ENCODE measurements at places on chromosomes 1 and 21. TPM values are rescaled to one million over a fixed set of nuclear protein-coding genes. Genes with fewer than 3 reads are reported as not detected.

Gene GUK1
- 222 TPM for total RNA-seq

Gene EPS8L3
- not detected for total RNA-seq

Gene CR1
- 3.7 TPM for total RNA-seq

GRCh38 chr1:243575070-243575469, 275.0 kb downstream of the AKT3 start:
- no peaks in the 10 kb centered on the region for H3K36me3 ChIP-seq
- no peak overlapping the region for H3K4me3 ChIP-seq
- DNase-seq: no peak
- H3K4me1 ChIP-seq: no peaks in the 10 kb centered on the region
- no peak overlapping the region for H3K27ac ChIP-seq

DNA sequence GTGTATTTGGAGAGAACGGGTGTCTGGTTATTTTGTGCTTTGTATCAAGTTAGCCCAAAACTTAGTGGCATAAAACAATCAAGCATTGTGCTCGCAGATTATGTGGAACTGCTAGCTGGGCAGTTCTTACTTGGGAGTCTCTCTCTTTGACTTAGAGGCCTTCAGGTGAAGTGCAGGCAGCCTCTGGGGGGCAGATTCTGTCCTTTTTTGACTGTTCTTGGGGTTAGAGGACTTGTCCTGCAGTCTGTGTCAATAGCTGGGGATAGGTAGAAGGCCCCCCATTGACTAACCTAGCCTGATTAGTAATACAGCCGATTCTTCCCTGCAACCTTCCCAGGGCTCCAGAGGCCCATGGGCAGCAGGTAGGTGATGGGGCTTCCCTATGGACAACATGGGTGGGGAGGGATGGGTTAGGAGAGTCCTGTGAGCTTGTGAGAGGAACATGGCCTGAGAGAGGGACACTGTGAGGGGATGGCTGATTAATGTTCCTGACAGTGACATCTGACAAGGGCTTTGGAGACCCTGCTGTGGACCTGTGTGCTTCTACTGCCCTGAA, 37.2 kb upstream of the ACOT11 start:
- H3K4me3 ChIP-seq: no peak overlapping the region
- H3K27me3 ChIP-seq: no peaks in the 10 kb centered on the region
- no peak overlapping the region for H3K27ac ChIP-seq

Gene SH2D2A
- total RNA-seq: 170 TPM

GRCh38 chr1:111232134-111232533, 4.6 kb downstream of the CHI3L2 start:
- no peaks in the 10 kb centered on the region for H3K36me3 ChIP-seq
- H3K4me1 ChIP-seq: peaks cover 37% of the 10 kb centered on the region
- no peak overlapping the region for H3K27ac ChIP-seq
- DNase-seq: no peak
